ENCODE measurements at places on chromosomes 16 and 17.

DNA sequence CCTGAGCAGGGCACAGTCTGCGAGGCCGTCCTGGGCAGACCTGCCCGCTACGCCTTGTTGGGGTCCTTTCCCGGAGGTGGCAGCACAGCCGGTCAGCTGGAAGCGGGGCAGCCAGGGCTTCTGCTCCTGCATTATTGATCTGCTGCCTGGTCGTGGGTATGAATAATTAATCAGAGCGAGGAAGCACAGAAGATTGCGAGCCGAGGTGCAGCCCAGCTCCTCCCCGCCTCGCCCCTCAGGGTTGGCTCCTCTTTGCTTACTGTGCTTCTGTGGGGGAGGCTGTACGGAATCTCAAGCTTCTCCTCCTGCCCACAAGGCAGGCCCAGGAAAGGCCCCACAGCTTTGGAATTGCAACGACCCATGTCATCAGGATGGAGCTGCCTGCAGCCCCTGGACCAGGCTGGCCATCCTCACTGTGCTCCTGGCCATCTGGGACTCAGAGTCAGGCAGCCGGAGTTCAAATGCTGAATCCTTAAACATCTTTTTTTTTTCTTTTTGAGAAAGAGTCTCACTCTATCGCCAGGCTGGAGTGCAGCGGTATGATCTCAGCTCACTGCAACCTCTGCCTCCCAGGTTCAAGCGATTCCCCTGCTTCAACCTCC lies 25.6 kb downstream of the TRARG1 start:
- no peak for DNase-seq

- DNase-seq, result no peak
These were observed 335.3 kb downstream of the MAF start for GRCh38 chr16:79265196-79265595.

DNA sequence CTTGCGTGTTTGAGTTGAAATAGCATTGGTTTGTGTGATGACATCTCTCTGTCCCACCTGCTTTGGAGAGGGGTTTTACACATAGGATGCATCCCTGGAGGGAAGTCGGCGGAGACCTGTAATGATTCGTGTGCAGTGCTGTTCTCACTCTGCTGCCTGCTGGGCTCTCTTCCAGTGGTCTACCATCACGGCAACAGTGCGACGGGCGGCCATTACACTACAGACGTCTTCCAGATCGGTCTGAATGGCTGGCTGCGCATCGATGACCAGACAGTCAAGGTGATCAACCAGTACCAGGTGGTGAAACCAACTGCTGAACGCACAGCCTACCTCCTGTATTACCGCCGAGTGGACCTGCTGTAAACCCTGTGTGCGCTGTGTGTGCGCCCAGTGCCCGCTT lies 41.1 kb upstream of the CRISPLD2 start:
- no peak for DNase-seq

GRCh38 chr17:73838815-73839214 lies 194.6 kb upstream of the SDK2 start:
- DNase-seq, result no peak

GRCh38 chr17:82384051-82384729 lies 12.6 kb downstream of the UTS2R start:
- DNase-seq, result no peak

DNA sequence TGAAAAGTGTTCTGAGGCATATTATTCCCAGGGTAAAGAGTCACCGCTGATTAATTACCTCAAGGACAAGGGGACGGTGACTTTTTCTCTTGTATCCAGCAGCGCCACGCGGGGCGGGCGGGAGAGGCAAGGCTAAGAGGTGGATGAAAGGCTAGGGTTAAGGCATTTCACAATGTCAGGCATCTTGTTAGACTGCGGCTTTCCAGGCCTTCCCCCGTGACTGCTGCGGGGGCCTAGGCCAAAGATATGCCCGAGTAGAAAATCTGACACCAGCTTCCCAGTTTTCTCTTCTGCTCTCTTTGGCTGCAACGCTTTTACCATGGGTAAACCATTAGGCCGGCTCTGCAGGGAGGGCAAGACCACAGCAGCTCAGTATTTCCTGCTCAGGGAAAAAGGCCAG lies 698.2 kb downstream of the MAF start:
- DNase-seq, result no peak

GRCh38 chr17:69760562-69760961 lies 314.5 kb upstream of the KCNJ16 start:
- DNase-seq, result no peak

DNA sequence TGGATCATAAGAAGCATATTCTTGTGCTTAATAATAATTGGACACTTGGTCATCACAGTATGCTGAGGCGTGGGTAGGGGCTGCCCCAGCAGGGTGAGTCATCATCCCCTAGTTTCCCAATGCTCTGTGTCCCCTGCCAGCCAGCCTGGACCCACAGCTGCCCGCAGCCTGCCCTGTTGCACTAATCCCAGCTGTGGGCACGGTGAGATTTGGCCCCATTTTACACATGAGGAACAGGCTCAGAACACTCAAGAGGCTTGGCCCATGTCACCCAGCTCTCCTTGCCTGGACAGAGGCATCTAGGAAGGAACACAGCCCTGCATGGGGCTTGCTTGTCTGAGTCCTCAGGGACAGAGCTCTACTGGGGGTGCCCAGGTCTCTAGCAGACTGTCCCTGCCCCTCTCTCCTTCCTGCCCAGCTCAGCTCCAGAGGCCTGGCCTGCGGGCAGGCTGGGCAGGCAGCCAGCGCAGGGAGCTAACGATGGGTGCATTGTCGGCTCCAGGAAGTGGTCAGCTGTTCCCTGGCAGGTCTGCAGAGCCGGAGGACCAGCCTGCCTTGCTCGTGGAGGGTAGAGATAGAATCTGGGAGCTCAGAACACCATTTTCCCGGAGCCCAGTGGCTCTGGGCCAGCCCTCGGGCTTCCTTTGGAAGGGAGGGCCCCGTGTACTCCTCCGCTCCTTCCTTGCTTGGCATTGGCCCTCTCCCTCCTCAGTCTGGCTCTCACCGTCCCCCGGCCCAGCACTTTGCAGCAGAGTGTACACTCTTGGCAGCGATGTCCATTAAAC lies 189.4 kb downstream of the RAB11FIP4 start:
- no peak for DNase-seq

DNA sequence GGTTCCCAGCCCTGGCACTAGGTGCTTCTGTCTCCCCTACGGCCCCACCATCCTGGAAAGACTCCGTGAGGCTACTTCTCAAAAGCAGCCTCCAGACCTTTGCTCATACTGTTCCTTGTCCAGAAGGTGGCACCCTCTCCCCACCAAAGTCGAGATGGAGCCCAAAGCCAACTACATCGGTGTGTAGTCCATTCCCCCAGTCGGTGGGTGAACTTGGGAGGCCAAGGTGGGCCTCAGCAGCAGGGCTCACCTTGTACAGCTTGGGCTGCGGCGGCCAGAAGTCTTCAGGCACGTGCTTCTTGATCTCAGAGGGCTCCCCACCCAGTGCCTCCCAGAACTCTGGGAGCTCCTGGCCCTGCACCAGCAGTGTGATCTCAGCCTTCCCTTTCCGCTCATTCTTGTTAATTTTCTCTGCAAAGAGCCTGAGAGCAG lies 10.2 kb downstream of the FLII start:
- peak; percentile 75 for DNase-seq

Data from CD4-positive, alpha-beta T cell treated with Interleukin-21 for 1 hour (primary cell).